Caki2 (cell line): ENCODE measurements at places on chromosomes 4 and X. TPM values are rescaled to one million over a fixed set of nuclear protein-coding genes. Genes with fewer than 3 reads are reported as not detected.

Gene MTNR1A
- 0.20 TPM in 1 of 2 replicates, not detected in the other for total RNA-seq

Gene FAM149A
- total RNA-seq: 44.2 and 47.7 TPM in 2 replicates

Gene CACNA1F
- not detected in 2 replicates for total RNA-seq

Gene CT45A3
- total RNA-seq: not detected in 2 replicates

Gene DCX
- not detected in 2 replicates for total RNA-seq

Gene KIF4A
- total RNA-seq: 18.1 and 19.9 TPM in 2 replicates

Gene SPANXN3
- not detected in 2 replicates for total RNA-seq

Gene HCCS
- 44.0 and 51.4 TPM in 2 replicates for total RNA-seq

Gene GALNTL6
- not detected in 2 replicates for total RNA-seq

Gene ZNF630
- 4.5 and 21.3 TPM in 2 replicates for total RNA-seq

Gene SPANXA2
- total RNA-seq: not detected in 2 replicates

Gene CCNA2
- 106 and 119 TPM in 2 replicates for total RNA-seq

GRCh38 chrX:17299206-17299605 lies 75.8 kb upstream of the NHS start:
- no peak for DNase-seq

DNA sequence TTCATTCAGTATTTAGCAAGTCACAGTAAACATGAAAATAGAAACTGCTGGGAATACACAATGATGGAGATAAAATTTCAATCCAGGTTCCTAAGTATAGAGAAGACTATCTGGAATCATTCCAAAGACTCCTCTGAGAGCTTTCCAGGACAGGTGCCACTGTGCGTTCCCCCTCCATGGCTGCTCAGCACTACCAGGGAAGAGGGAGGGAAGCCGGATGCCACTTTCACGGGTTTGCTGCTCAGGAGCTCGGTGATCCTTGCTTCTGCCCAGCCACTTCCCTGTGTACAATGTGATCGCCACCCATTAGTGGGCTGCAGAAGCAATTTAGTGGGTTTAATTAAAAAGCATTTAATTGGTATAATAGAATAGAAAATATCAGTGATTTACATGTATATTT lies 94.5 kb downstream of the FNIP2 start:
- no peak for DNase-seq

GRCh38 chr4:151031831-151032605 lies 16.9 kb upstream of the LRBA start:
- peak; percentile 26 for DNase-seq

DNA sequence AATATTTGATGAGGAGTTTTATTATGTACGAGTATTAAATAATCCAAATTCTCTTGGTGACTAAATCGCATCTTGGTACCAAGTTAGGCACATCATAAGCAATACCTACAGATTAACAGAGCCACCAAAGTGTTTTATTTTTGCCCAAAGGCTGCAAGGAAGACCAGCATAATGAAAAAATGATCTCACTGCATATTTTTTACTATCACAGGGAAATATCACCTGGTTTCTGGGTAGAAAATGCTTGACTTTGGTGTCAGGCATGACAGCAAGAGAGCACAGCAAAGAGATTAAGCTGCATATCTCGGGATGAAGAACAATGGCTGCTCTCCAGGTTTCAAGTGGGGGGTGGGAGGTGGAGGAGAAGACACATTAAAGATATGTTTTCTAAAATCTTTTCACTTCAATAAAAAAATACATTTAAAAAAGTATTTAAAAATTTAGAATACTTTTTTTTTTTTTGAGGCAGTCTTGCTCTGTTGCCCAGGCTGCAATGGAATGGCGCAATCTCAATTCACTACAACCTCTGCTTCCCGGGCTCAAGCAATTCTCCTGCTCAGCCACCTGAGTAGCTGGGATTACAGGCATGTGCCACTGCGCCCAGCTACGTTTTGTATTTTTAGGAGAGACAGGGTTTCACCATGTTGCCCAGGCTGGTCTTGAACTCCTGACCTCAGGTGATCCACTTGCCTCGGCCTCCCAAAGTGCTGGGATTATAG lies 86.1 kb downstream of the FRYL start:
- DNase-seq: no peak

DNA sequence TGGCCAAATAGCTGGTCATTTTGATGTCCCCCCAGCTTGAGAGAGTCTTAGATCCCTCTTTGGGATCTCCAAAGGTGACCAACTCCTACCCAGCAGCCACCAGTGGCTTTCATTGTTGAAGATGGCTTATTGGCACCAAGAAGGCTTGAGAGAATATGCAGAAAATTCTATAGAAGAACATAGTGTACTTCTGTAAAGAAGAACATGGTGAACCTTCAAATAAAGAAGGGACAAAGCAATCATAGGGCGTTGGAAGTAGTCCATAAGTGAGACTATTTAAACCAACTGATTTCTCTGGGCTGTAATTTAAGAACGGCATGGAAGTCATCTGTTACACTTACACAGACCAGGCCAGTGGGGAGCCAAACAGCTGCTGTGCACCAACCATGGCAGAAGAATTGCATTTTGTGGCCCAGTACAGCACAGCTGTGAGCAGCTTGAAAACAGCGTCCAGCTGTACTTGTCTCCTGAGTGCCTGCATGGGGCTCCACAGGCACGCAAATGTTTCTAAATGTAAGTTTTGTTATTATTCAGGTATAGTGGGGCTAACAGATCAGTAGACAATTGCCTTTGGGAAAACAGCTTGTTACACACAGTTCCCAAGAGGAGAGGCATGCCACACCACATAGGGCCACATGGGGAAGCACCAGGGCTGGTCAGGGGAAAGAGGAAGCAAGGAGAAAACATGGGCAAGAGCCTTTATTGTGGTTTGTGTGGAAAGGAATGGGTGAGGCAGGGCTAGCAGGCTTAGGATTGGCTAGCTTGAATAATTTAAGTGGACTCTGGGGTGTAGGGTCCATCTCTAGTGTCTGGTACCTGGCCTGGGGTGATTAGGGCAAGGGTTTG lies 125.0 kb downstream of the ARHGAP6 start:
- DNase-seq: no peak

DNA sequence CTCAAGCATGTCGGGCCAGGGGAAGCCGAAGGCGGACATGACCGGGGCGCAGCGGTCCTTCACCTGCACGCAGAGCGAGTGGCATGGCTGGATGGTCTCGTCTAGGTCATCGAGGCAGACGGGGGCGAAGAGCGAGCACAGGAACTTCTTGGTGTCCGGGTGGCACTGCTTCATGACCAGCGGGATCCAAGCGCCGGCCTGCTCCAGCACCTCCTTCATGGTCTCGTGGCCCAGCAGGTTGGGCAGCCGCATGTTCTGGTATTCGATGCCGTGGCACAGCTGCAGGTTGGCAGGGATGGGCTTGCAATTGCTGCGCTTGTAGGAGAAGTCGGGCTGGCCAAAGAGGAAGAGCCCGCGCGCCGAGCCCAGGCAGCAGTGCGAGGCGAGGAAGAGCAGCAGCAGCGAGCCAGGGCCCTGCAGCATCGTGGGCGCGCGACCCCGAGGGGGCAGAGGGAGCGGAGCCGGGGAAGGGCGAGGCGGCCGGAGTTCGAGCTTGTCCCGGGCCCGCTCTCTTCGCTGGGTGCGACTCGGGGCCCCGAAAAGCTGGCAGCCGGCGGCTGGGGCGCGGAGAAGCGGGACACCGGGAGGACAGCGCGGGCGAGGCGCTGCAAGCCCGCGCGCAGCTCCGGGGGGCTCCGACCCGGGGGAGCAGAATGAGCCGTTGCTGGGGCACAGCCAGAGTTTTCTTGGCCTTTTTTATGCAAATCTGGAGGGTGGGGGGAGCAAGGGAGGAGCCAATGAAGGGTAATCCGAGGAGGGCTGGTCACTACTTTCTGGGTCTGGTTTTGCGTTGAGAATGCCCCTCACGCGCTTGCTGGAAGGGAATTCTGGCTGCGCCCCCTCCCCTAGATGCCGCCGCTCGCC lies at the start of gene SFRP2:
TSS of gene SFRP2 (minus strand) at position 671 of the 864 bp plus-strand sequence. CDS start at position 423, 248 bp downstream.
- no peak for DNase-seq

DNA sequence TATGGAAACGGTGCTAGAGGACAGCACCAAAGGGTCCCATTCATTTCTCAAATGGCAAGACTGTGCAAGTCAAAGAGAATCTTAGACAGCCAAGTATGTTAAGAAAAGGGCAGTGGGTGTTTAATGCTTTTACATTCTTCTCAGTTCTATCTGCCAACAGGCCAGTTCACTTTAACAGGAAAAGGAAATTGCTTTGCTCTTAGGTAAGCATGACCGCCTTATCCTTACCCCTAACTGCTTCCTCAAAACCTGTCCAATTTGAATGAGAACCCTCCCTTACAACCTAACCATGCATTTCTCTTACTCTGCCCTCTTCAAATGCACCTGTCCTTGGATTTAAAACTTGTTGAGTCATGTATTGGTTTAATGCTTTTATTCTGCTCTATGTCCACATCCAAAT lies 44.5 kb upstream of the BLTP1 start:
- DNase-seq: no peak

DNA sequence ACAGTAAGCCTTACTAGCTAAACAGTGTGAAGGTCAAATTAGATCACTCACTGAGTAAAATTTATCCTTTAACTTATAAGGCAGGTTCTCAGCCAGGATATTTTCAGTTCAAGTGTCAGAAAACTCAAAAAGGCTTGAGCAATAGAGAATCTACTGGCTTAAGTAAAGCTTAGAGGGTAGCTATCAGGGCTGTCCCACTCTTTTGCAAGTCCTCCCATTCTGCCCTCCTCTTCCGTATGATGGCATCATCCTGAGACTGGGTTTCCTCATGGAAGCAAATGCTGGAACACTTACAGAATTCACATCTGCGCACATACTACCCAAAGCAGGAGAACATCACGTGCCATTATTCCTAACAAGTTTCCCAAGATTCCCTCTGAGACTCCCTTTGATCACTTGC lies 55.0 kb downstream of the FBXL5 start:
- no peak for DNase-seq

GRCh38 chr4:101005659-101006058 lies 341.7 kb downstream of the PPP3CA start:
- no peak for DNase-seq

DNA sequence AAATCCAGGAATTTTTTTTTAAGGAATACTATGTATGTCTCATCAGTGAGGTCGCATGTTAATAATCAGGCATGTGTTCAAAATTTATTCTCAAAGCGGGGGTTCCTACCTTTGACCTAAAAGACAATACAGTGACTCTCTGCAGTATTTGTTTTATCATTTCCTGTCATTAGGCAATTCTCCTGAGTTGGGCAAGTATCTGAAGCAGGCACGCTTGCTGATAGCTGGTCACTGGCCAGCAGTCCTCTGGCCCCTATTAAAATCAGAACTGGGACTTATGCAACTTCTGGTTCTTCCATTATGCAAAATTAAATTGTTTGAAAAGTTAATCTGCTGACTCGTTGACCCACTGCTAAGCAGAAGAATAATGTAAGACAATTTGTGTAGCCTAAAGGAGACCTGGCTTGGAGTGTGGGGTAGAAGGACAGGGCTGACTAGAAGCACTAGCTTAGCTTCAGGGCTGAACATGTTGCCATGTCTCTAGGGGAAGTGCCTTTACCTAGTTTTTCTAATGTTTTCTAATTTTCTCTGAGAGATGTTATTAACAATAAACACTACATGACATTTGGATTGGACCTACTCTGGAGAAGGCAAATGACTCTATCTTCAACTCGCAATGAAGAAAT lies 36.0 kb upstream of the GABRA2 start:
- no peak for DNase-seq

- DNase-seq: no peak
Observed at GRCh38 chr4:6208416-6208815, 8.1 kb upstream of the JAKMIP1 start.

DNA sequence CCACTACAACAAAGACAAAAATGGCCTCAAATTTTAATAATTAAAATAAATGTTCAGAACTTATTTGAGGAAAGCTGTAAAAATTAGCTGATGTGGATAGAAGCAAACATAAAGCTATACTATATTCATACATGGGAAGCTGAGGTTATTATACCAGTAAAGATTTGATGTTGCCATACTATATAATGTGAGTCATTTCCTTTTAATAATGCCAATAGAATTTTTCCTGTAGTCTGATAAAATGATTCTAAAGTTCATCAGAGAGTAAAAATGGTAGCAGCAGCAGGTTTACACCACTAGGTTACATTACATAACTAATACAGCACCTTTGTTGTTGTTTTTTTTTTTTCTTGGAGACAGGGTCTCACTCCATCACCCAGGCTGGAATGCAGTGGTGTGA lies 45.5 kb upstream of the CYP2U1 start:
- DNase-seq: no peak

DNA sequence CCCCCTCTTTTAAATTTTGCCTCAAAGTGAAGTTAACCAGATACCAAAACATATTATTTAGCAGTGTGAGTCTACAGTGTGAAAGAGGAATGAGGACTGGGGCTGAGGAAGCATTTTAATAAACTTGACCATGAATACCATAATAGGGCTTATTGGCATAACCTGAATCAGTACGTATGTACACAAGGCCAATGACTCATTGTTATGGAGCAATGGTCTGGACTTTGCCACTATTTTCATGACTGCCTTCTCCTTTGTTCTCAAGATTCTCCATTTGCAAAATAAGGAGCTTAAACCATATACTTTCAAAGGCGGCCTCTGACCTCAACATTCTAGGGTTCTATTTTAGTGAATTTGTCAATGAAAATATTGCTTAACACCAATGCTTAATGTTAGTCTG lies 102.8 kb upstream of the OR13H1 start:
- no peak for DNase-seq

GRCh38 chr4:1331591-1332353 lies 15.2 kb upstream of the UVSSA start:
- no peak for DNase-seq

- DNase-seq: no peak
Observed at GRCh38 chr4:38670939-38671591, 7.1 kb downstream of the KLF3 start.

DNA sequence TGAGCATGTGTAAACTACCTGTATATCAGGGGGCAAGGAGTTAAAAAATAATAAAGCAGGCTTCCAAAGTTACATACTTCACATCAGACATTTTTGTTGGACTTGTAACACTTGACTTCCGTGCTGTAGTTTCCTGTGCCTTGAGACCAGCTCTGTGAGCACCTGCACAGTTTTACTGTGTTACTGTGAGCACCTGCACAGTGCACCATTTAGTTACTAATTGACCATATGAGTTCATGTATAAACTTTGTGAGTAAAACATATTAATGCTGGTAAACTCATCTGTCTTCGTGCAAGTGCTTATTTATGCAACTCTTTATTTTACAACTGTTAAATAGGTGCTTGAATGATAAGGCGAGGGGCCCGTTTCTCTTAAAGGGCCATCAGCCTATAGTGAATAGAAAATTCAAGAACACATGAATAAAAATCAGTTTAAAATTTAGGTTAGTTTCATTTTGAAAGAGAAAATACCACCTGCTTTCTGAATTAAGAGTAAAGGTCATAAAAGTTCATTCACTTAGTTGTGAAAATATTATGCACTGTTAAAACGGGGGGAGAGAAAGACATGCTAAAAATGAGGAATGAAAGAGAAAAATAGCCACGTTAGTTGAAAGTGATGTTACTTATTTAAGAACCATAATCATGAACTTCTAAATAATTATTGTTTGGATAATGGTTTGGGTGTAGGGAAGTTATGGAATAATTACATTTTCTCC lies 42.4 kb downstream of the USP9X start:
- DNase-seq: no peak

DNA sequence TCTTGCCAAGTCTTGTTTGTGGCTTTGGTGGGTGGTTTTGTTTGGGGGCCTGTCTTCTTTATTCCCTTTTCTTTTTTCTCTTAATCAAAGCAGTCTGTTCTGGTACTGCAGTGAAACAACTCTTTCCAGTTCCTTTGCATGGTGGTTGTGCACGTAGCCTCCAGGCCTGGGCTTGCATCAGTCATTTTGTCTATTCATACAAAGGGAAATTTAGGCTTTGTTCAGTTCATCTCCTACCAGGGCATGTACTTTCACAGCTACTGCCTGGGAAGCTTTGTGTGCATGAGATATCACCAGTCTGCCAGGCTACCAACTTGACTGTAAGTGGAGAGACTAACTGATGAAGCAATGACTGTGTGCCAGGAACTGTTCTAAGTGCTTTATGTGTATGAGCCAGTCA lies 8.5 kb downstream of the TRIM2 start:
- no peak for DNase-seq
